Tibial nerve (tissue), 4 donors: ENCODE measurements at places on chromosomes 2 and 18.

GRCh38 chr2:9417725-9418124 lies 5.6 kb downstream of the ITGB1BP1 start:
- DNase-seq = no peak

- DNase-seq = no peak
Observed at GRCh38 chr2:206368933-206369569, 74.3 kb upstream of the ADAM23 start.

DNA sequence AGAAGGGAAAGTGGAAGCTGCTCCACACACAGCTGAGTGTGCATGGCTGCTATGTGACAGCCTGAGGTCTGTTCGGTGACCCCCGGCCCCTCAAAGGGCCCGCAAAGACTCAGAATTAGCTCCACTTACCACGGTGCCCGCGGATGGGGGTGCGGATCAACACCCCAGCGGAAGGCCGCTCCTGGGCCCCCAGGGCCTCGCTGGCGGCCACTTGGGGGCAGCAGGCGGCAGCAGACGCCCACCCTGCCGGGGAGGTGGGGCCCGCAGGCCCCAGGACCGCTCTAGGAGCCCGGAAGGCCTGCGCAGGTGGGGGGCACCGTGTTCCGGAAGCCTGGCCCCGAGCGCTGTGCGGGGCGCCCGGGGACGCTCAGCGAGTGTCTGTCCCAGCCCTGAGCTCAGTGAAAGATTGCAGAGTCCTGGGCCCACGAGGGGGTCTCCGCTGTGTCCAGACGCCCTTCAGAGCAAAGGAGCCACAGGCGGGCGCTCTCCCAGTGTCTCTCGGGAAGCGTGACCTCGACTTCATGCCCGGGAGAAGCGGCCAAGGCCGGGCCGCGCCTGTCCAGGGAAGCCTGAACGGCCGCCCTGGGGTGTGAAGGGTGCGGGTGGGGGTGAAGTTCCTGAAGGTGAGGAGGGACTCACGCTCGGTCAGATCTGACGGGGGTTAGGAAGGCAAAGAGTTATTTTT lies 118.7 kb downstream of the VAPA start:
- no peak for DNase-seq

- DNase-seq = no peak
Observed at GRCh38 chr2:227783404-227784138, 30.1 kb upstream of the CCL20 start.

DNA sequence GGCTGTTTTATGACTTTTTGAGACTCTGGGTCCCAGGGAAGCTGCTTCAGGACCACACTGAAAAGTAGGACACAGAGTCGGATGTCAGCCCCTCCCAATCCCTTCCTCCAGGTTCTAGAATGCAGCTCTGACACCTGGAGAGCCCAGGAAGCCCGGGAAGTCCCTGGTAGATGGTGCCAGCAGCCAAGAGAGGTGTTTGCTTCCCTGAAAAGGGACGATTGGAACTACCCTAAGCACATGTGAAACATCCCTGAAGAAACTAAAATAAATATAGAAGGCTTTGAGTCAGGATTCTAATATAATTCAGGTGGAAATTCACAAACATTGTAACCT lies 163.2 kb upstream of the CYRIA start:
- no peak for DNase-seq

DNA sequence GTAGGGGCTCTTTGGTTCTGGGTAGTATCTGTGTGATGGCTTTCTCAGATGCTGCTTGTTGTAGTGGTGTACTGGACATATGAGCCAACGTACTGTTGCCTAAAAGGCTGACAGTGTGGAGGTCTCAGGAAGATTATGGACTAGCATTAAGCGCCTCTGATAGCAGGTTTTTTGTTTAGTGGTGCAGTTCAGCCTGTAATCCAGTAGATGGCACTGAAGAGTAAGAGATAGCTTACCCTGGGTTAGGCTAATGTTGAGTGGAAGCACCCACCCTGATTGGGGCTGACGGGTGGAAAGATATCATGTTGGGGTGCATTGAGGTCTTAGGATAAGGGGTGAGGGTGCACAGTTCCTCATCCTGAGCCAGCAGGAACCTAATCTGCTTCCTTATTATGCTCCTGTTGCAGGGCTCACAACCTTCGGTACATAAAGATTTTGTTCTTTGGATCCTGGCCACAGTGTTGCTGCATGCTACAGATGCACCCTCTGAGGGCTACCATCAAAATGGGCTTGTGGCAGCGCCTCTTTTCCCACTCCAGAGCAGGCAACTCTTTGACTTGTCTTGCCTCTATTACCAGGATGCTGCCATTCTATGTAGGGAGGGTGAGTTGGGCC lies 79.6 kb downstream of the MSTN start:
- no peak for DNase-seq

GRCh38 chr2:89763581-89764485 lies 1072.4 kb downstream of the RPIA start:
- DNase-seq = no peak

DNA sequence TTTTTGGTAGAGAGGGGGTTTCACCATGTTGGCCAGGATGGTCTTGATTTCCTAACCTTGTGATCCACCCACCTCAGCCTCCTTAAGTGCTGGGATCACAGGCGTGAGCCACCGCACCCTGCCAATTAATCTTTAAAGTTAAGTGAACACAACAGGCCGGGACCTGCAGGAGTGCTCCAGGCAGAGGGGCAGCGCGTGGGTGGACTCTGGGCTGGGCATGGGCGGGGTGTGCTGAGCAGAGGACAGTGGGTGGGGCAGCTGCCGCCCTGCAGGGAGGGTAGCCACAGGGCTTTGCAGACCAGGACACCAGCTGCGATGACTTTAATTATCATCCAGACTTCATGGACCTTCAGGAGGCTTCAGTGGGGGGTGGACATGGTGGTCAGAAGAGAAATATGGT lies 8.8 kb upstream of the GPR148 start:
- no peak for DNase-seq

GRCh38 chr18:78981989-78982620 lies 2.5 kb downstream of the SALL3 start:
- DNase-seq = no peak

- no peak for DNase-seq
Observed at GRCh38 chr2:121297217-121297830, 12.3 kb upstream of the TFCP2L1 start.

DNA sequence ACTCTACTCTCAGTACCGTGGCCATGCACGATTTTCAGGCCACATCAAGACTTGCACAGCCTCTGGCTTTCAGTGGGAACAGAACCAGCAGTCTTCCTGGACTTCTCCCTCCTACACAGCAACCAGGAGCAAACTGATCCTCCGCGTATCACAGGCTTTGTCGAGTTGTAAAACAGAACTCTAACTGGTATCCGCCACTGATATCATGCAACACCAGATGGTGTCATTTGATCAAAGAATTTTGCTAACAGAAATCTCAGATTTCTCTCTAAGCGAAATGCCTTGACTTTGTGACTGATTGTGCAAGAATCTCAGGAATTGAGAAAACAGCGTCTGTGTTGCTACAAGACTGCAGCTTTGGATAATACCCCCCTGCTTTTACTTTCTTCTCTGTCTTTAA lies 85.7 kb downstream of the COPS8 start:
- DNase-seq = peak; percentile 69

DNA sequence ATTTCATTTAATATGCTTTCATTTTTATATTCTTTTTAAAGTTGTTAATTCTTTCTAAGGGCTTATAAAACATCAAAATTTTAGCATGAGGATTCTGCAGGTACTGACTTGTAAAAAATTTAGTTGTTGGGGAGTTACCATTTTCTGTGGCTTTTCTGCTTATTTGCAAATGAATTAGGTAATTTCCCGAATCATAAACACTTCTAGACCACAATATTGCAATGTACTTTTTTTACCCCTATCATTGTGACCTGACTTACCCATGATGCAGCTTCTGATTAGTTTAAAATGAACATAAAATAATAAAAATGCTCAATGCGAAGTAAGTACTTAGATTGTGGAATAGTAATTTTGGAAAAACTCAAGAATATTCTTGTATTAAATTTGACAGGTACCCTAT lies 11.4 kb downstream of the ARL6IP6 start:
- DNase-seq = no peak

DNA sequence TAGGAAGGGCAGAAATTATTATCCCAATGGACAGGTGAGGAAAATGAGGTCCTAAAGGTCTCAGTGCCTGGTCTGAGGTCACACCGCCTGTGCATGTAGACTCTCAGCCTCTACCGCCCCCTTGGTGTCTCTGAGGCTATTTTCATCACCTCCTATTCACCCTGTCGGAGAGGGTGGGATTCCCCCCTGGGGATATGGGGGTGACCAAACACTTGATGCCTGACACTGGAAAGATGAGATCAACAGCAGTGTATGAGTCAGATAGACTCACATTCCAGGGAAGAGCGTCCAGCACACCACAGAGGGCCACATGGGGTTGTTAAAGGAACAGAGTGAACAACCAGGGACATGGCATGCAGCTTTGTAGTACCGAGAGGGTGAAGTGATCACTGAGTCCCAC lies 199.7 kb downstream of the SMAD2 start:
- no peak for DNase-seq

GRCh38 chr2:237327175-237327950 lies 86.6 kb downstream of the COL6A3 start:
- DNase-seq = no peak

GRCh38 chr2:230599853-230600252 lies 112.8 kb upstream of the CAB39 start:
- DNase-seq = no peak

- DNase-seq = no peak
Observed at GRCh38 chr2:233953087-233953801, 36.1 kb downstream of the TRPM8 start.

DNA sequence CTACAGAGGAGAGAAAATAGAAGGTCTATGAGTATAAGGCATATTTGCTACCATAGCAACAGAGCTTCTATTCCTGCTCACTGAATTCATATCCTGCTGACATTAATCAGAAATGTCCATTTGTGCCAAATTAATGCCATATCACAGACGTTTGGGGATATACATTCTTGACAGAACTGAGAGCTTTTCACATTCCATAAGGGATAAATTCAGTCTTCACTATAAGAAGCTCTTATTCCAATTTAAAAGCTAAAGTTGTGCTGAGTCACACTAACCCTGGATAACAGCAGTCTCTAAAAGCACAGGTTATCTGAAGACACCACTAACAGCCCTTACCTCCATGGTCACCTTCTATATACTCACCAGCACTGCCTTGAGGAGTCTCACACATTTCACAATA lies 178.1 kb downstream of the RAB3GAP1 start:
- DNase-seq = no peak

- no peak for DNase-seq
Observed at GRCh38 chr18:37636831-37637477, 71.4 kb upstream of the CELF4 start.

DNA sequence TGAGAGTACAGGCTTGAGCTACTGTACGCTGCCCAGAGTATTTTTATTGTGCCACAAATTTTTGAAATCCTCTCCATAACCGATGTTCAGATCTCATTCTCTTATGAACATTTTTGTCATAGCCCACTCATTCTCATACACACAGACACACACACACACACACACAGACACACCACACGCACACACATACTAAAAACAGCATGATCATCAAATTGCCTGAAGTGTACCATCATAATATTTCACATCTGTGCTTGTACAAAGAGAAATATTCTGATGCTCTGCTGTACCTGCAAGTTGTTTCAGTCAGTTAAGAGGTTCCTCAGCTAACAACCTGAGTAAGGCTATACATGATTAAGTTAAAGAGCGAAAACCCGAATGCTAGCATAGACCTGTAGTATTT lies 95.1 kb downstream of the LRRTM1 start:
- DNase-seq = no peak

- no peak for DNase-seq
Observed at GRCh38 chr18:3207565-3207964, 12.2 kb downstream of the MYOM1 start.

DNA sequence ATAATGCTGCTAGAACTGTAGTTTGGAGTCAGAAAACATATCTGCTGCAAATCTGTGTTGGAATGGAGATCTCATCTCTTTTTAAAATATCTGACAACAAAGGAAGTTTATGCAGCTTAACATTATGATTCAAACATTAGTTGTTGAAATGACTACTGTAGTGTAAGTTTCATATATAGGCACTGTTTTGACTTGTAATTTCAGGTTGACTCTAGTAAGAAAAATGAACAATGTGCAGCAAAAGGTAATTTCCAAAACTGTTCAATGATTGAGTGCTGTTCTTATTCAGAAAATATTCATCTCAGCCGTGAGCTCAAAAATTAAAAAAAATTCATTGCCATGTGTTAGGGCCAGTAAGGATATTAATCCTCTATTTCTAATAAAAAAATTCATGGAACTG lies 48.5 kb downstream of the CCDC138 start:
- no peak for DNase-seq

DNA sequence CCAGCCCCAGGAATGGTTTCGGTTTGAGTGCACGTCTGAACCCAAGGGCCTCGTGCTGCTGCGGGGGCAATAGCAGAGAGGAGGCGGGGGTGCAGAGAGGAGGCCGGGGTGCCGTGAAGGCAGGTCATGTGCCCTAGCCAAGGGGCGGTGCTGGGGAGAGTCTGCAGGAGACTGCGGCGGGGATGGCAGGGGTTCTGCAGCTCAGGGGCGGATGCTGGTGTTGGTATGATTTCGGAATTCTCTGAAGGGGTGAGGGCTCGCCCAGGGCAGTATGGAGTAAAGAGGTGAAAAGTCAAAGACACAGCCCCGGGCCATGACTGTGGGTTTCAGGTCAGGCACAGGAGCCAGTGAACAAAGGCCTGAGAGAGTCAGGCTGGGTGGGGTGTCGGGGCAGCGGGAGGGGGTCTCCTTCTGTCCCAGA lies 186.5 kb upstream of the HDAC4 start:
- no peak for DNase-seq

DNA sequence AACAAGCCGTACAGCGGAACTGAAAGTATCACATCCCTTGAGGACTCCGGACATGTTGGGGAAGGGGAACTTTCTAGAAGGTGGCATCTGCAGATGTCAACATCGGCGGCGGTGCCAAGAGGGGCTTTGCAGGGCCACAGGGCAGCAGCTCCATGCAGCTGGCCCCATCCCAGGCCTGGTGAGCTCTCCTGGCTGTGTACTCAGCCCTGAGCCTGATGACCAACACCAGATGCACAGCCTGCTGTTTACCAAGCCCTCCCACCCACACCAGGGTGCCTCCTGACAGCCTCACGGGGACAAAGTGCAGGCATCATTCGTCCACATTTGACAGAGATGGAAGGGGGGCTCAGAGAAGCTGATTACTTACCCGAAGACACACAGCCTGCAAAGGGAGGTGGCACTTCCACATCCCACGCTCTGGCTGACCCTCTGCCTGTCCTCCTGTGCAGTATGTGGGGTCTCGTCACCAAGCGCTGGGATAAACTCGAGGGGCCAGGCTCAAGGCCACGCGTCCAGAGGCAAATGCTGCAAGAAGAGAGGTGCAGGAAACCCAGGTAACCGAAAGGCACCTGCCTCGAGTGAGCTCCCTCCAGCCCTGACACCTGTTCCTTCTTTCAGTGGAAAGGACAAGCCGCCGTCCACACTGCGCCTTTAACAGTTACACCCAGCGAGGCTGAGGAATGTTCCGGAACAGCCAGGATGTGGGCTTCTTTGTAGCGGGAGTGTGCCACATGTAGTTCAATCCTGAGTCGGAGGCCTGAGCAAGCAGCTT lies 69.0 kb upstream of the ASAP2 start:
- no peak for DNase-seq

GRCh38 chr2:196259507-196260481 lies 88.4 kb upstream of the STK17B start:
- no peak for DNase-seq
